CD4-positive, alpha-beta T cell treated with Interleukin-4 for 1 hour (primary cell): ENCODE measurements at places on chromosomes 1 and 21.

GRCh38 chr1:8424539-8425116 is 106.7 kb downstream of the SLC45A1 start:
- peak; percentile 55 for DNase-seq

DNA sequence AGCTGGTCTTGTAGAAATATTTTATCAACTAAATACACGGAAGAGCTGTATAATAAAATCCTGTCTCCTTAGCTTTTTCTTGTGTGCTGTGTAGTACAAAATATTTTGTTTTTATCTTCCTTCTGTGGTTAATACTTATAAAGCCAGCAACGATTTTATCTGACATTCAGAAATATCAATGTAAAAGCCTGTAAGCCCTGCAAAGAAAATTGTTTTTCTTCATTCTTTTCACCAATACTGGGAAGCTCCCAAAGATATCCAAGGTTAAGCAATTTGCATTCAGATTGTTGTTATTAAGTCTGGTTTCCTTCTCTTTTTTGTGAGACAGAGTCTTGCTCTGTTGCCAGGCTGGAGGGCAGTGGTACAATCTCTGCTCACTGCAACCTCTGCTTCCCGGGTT is 38.0 kb upstream of the KIF26B start:
- DNase-seq: no peak

- no peak for DNase-seq
Measured at GRCh38 chr1:245465666-245466065, 310.9 kb downstream of the KIF26B start.

DNA sequence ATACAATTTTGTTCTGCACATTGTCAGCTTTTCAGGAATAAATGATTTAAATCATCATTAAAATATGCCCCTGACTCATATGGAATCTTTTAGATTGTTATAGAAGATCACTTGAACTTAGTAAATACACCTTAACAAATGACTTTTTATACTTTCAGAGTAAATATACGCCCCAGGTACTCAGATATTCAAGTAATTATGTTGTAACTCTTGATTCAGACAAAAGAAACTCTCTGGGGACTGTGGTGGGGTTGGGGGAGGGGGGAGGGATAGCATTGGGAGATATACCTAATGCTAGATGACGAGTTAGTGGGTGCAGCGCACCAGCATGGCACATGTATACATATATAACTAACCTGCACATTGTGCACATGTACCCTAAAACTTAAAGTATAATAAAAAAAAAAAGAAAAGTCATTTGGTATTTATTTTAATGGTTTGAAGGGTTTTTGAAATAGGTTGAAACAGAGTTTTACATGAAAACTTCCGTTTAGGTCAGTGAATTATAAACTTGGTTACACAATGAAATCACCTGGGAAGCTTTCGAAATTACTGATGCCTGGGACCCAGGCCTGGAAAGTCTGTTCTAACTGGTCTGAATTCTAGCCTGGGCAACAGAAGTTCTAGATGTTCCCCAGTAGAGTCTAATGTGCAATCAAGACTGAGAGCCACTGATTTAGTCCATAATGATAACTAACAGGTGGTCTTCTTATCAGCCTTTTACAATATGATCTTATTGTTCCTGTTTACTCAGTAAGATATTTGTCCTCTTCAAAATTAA is 320.5 kb upstream of the NR5A2 start:
- no peak for DNase-seq

- DNase-seq: no peak
Measured at GRCh38 chr1:216812966-216813365, 89.7 kb upstream of the ESRRG start.

- peak; percentile 77 for DNase-seq
Measured at GRCh38 chr1:89454845-89455521, 69.6 kb upstream of the LRRC8B start.

DNA sequence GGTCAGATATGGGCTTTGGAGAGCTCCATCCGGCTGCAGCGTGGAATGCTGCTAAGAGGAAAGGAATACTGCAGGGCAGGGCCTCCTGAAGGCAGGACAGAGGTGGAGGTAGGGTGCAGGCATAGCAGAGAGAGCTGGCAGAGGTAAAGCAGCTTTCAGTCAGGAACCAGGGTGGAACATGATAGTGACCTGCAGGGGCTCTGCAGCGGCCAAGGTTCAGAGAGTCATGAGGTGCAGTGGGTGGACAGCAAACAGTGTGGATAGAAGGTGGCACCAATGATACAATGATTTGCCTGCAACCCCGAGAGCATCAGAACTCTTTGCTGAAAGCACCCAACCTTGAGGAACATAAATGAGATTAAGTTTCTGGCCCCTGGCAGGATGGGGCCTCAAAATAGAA is 119.3 kb downstream of the BEND5 start:
- no peak for DNase-seq

- no peak for DNase-seq
Measured at GRCh38 chr1:93033029-93033428, 46.1 kb upstream of the MTF2 start.

- no peak for DNase-seq
Measured at GRCh38 chr21:42112857-42113256, 41.7 kb downstream of the UMODL1 start.

DNA sequence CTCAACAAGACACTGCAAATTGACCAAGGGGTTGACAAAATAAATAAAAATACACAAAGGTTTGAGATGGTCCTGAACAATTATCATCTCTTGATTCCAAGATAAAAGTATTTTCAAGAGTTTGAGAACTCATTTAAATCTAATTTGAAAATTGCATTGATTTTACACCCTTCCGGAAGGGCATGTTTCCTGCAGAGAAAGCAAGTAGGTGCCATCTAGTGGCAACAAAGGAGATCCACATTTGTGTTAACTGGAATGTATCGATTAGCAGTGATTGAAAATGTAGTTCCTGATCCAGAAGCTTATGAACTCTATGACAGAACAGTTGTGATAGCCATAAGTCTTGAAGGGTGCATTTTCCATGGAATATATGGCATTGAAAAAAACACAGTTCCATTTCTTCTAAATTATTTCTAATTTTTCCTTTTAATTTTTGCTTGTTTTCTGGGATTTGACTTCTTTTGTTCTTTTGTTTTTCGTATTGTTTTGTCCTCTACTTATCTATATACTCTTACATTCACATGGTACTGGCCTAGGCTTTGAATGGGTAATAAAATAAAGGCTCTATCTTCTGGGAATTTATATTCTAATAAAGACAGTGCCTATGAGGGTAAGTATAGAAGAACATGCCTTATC is 143.7 kb downstream of the DNM3 start:
- peak; percentile 62 for DNase-seq

- no peak for DNase-seq
Measured at GRCh38 chr1:203567596-203567995, 59.0 kb upstream of the ATP2B4 start.

- no peak for DNase-seq
Measured at GRCh38 chr1:35184495-35185199, 8.3 kb downstream of the SFPQ start.

- no peak for DNase-seq
Measured at GRCh38 chr1:204463125-204464060, 31.2 kb downstream of the PIK3C2B start.

- no peak for DNase-seq
Measured at GRCh38 chr1:61386323-61386722, 304.0 kb downstream of the NFIA start.

GRCh38 chr1:201329801-201330200 is 46.5 kb downstream of the PKP1 start:
- DNase-seq: no peak

- DNase-seq: no peak
Measured at GRCh38 chr1:119347858-119348257, 20.7 kb upstream of the HAO2 start.

DNA sequence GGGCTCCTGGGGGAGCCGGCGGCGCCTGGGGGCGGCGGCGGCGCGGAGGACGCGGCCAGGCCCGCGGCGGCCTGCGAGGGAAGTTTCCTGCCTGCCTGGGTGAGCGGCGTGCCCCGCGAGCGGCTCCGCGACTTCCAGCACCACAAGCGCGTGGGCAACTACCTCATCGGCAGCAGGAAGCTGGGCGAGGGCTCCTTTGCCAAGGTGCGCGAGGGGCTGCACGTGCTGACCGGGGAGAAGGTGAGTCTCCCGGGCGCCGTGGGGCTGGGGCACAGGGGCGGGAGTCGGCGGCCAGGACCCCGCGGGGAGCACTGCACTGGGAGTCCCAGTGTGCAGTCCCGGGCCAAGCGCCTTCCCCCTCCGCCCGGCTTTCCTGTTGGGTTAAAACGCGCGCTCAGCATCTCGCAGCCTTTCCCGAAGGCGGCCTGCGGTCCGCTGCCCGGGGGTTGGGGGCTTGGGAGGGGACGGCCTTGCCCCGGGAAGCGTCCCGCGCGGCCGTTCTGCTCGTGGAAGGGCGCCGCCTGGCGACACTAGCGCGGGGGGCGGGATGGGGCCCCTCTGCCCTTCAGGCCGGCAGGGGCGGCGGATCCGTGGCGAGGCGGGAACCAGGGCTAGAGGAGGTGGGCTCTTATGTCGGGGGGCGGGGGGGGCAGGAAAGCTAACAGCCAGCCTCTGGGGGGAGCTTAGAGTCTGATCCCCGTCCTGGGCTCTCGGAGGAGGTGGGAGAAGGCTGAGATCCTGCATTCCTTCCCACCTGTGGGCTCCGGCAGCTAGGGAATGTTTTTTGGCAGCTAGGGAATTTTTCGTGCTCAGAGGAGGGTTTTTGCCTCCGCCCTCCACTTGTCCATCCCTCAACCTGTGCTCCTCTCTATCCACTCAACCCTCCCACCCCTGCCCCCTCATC is 1.1 kb downstream of the HUNK start:
- DNase-seq: peak; percentile 20

- DNase-seq: no peak
Measured at GRCh38 chr21:32710069-32710784, 17.6 kb downstream of the SYNJ1 start.

GRCh38 chr1:161200992-161201835 is 953 bp upstream of the NDUFS2 start:
- DNase-seq: no peak

GRCh38 chr1:176445402-176445801 is 17.6 kb upstream of the PAPPA2 start:
- DNase-seq: no peak

- DNase-seq: no peak
Measured at GRCh38 chr1:143691971-143692529, 279.7 kb downstream of the FAM72C start.

- DNase-seq: no peak
Measured at GRCh38 chr1:220742520-220742919, 5.6 kb upstream of the MTARC2 start.

GRCh38 chr1:222711319-222712252 is 705 bp downstream of the AIDA start:
- peak; percentile 74 for DNase-seq
